NCI-H2029 treated with DMSO at 0.1 percent for 48 hours (cell line): ENCODE measurements at places on chromosomes 3 and 15.

- DNase-seq, result no peak
Observed at GRCh38 chr3:9409981-9410854, 12.8 kb downstream of the SETD5 start.

DNA sequence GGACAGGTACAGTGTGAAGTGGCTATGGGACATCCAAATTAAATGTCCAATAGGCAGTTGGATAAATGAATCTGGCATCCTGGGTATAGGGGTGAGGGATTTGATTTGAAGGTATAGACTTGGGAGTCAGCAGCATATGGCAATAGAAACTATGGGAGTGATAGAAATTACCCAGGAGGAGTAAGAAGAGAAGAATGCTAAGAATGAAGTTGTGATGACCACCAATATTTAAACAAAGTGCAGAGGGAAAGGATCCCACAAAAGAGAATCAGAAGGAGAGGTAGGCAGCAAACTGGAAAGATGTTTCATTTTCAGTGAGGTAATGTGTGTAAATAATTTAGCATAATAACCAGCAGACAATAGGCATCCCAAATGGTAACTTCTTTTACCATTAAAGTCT lies 13.8 kb upstream of the MSL2 start:
- no peak for DNase-seq

- peak; percentile 61 for DNase-seq
Observed at GRCh38 chr3:130893376-130894129, at the start of gene ATP2C1. Gene ATP2C1 (plus strand): TSS chr3:130894084. CDS start chr3:130894770, 686 bp downstream.

DNA sequence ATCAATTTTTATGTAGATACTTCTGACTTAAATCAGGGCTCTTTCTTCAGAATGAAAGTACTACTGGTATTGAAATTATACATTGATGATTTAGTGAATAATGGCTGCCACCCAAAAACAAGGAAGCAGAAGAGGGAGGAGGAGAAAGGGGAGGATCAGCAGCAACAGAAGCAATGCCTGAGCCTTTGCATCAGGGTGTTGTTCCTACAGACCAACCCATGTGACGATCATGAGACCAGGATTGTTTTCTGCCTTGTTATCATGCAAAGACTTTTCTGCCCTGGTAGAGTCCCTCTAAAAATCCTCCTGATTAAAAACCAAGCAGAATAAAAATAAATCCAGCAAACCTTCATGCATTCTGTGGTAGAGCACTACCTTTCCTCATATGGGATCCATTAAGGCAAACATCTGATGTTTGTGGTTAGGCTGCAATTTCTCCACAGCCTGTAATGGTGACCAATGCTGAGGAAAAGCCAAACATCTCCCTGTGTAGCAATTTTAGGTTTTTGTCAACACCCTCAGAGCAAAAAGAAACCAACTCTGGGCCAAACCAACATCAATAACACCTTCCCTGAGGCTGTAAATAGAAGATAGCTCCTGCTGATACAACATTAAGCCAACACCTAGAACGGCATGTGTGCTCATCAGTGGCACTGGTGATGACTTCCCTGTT lies 191.7 kb downstream of the ATP8B4 start:
- no peak for DNase-seq

DNA sequence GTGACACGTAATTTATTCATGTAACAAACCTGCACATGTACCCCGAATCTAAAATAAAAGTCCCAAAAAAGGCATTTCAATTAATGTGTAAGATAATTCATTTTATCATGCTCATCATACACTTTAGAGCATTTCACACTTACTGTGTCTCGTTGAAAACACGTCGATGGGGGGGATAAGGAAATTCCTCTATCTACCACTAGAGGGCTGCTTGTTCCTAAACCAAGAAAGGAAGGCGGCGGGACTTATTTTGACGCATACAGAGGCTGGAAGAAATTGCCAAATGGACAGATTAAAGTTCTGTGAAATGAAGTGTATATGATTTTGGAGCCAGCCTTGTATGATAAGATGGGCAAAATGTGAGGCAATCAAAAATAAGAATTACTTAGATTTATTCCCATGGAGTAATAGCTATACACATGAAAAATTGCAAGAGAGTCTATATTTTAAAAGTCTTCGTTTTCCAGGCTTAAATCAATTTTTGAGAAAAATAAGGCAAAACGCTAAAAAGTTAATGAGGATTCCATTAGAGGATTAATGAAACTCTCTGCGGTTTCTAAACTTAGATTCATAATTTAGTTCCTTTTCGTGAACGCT lies 346.8 kb downstream of the CNTN3 start:
- DNase-seq, result peak; percentile 0

DNA sequence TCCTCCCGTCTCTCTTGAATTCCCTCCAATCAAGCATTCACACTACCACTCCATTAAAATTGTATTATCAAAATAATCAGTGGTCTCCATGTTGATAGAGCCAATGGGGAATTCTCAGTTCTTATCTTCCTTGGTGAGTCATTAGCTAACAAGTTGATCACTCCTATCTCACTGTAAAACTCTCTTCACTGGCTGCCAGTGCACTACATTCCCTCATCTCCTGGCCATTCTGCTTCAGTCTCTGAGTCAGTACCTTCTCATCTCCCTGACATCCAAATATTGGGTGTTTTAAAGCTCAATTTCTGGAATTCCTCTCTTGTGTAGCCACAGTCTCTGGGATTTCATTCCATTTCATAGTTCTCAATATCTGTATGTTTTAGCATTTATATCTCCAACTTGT lies 175.2 kb downstream of the ALDH1A2 start:
- DNase-seq, result no peak

DNA sequence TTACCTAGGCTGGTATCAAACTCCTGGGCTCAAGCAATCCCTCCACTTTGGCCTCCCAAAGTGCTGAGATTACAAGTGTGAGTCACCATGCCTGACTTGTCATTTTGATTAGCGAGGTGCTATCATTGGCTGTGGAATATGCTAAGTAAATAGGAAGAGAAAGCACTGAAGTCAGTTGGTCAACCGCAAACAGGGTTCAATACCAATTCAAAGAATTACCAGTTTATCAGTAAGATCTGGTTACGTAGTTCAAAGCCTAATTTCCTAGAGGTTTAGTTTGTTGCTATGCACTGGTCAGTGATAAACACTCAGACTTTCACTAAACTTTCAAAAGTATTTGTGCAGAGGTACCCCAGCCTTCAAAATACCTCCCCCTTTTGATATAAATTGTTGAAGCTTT lies 29.5 kb downstream of the GLB1 start:
- DNase-seq, result no peak

DNA sequence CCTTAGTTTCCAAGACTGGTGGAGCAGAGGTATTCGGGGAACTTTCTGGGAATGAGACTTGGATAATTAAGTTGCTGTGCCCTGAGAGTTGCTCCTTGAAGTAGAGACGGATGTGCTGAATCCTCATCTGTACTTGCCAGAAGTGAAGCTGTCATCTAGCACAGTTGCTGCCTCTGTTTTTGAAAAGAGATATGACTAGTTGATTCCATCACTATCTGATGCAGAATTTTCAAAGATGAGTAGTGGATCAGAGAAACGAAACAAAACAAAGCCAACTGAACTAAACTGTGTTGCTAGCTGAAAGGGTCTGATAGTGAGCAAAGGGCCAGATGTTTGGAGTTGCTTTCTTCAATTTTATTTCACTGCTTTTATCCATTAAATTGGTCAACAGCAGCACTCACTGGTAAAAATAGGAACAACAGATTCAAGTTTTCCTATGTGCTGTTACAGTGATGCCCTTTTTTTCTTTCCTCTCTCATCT lies 52.7 kb downstream of the MITF start:
- DNase-seq, result no peak

GRCh38 chr15:26595611-26596010 lies 177.3 kb downstream of the GABRB3 start:
- no peak for DNase-seq

- no peak for DNase-seq
Observed at GRCh38 chr3:69753179-69753775, 14.0 kb downstream of the MITF start.

GRCh38 chr3:8546609-8547008 lies 45.0 kb downstream of the LMCD1 start:
- DNase-seq, result no peak

DNA sequence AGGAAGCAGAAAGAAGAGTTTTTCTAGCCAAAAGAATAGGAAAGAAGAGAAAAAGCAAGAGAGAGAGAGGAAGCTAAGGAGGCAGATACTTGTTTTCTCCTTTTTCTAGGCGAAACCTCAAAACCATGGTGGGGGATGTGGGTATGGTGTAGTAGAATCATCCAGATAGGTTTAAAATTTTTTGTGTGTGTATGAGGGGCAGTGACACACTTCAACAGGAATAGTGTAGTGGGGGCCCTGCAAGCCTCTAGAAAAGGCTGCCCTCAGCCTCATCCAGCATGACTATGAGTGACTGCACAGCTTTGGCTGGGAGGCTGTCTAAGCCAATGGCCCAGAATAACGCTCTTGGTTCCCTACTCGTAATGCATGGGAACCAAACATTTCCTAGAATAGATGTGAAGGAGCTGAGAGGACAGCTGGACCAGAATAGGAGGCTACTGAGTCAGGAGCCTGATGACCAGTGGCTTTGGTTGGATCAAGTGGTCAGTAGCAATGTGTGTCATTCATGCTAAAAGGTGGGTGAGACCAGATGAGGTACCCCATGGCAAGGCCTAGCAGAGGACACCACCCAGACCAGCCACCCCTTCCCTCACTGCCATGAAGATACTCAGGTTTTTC lies 24.4 kb downstream of the MOBP start:
- no peak for DNase-seq

- no peak for DNase-seq
Observed at GRCh38 chr3:10463533-10464434, 41.6 kb downstream of the ATP2B2 start.

DNA sequence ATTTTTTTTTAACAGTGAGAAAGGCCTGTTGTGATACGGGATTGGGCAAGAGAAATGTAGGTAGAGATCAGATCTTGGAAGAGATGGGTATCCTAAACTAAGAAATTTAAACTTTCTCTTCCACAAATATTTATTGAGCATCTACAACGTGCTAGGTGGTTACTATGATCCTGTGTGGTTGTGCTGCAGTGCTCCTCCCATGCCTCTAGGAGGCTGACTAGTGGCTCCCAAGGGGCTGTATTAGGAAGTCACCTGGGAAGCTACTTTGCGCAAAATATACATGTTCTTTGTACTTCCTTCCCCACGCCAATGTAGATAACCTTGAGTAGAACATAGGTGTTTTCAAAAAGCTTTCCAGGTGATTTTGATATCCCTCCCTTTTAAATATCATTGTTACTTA lies 27.2 kb downstream of the USP3 start:
- DNase-seq, result no peak
